Activated CD4-positive, alpha-beta memory T cell treated with anti-CD3 and anti-CD28 coated beads for 36 hours (primary cell): ENCODE measurements at places on chromosomes 11 and 22. TPM values are rescaled to one million over a fixed set of nuclear protein-coding genes. Genes with fewer than 3 reads are reported as not detected.

The LYVE1 gene
- not detected for total RNA-seq

The CTSW gene
- 11.1 TPM for total RNA-seq

The SUN2 gene
- total RNA-seq: 159 TPM

The CST6 gene
- not detected for total RNA-seq

The PATE2 gene
- total RNA-seq: not detected

The DNAJB7 gene
- total RNA-seq: not detected

The ANO9 gene
- total RNA-seq: 41.7 TPM

The MB gene
- not detected for total RNA-seq

The RASD2 gene
- total RNA-seq: 0.10 TPM
